ENCODE measurements at places on chromosomes 16 and 17.

DNA sequence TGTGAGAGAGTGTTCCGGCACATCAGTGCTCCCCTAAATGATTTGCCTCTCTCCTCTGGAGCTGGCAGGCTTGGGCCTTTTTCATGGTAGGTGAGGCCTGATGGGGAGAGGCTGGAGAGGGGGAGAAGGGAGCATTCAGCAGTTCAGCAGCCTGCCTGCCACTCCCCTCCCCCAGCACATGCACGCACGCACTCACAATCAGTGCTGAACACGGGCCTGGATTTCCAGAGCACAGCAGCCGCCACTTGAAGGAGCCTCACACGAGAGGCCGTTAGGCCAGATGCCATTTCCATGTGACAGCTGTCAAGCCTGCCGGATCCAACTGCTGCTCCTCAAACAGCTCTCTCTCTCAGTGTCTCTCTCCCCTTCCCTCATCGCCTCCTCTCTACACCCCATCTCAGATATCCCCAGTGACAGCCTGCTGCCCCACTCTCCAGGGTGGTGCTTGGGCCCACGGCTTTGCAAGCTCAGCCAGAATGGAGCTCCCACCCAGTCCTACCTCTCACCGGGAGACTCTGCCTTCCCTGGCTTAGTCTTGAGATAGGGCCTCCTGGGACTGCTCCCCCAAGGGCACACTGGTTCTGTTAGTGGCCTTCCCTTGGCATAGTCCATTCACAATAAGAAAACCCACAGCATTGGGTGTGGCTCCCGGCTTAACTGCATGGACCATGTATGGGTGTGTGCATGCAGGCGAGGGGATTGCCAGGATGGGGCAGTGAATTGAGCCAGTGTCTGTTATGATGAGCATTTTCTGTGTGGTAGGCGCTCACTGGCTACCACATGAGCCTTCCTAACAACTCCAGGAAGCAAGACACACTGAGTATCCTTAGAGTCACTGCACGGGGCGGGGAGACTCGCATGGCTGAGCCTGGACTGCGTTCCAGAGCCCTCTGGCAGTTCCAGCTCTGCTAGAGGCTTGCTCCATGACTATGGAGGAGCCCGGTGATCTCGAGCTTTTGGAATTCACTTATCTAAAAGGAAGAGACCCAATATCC, 226.2 kb downstream of the CCDC182 start:
- no peak for DNase-seq

GRCh38 chr17:6985266-6985665, 10.6 kb upstream of the ALOX12 start:
- no peak for DNase-seq

DNA sequence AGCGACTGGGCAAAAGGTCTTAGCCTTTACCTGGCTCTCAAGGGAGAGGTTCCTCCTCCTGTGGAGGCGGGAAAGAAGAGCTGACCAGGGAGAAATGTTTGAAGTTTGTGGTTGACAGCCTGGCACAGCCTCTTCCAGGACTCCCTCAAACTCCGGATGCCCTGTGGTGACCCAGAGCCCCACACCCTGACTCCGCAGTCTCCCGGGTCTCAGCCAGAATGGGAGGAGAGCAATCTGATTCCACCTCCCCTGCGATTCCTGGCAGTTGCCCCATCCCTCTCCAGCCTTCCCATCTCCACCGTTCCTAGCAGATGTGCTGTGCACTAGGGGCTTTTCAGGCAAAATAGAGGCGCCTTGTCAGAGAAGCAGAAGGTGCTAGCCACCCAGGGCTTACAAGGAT, 5.5 kb upstream of the DNAI2 start:
- no peak for DNase-seq

- no peak for DNase-seq
Measured at GRCh38 chr17:5123343-5124124, 7.7 kb downstream of the USP6 start.

DNA sequence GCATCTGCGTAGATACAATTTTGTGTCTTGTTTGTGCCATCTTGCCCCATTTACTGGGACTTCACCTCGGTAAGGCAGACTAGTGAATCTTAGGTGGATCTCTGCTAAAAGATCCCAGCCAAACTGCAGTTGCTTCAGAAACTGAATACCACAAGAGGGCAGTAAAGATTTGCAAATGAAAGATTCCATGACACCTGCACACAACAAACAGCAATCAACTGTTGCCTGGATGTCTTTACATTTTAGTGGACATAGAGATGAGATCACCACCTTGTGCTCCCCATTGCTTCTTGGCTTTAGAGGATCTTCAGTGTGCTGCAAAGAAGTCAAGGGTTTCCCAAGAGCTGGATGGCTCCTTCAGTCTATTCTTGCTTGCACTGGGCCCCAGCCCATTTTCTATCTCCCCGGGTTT, 119.2 kb upstream of the CACNG5 start:
- DNase-seq, result no peak

DNA sequence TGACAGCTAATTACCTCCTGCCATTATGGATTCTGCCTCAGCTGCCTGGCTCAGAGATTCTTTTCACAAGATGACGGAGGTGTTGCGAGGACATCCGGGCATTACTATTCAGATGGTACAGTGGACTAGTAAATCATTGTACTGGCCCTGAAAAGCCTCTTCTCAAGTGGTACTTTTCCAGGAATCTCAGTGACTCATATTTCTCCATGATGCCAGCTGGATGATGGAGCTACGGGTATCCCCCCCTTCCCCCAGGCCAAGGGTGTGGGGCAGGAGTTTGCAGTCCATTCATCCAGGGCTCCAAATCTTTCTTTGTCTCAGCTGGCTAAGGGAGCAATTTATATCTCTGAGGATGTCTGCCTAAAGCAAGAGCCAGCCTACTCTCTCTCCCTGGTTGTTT, 107.7 kb upstream of the GPR139 start:
- DNase-seq, result no peak

DNA sequence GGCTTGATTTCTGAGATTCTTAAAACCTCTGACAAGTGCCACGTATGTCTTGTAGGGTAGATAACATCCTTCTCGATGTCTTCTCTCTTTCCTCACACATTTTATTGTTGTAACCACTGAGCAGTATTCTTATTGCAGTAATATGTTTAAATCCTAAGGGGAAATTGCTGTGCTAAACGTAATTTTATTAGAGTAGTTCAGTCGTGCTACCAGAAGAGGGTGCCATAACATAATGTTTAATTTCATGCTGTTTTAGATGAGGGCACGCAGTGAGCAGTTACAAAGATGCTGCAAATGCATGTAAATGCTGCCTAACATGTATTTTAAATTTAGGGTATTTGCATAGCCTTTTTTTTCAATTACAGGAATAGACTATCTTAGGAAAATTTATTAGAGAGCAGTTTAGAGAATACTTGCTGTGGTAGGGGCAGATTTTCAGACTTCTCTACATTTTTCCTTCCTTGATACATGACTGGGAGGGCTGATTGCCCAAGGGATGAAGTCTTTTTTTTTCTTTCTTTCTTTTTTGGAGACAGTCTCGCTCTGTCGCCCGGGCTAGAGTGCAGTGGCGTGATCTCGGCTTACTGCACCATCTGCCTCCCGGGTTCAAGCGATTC, 51.7 kb downstream of the GAN start:
- DNase-seq, result peak; percentile 69

DNA sequence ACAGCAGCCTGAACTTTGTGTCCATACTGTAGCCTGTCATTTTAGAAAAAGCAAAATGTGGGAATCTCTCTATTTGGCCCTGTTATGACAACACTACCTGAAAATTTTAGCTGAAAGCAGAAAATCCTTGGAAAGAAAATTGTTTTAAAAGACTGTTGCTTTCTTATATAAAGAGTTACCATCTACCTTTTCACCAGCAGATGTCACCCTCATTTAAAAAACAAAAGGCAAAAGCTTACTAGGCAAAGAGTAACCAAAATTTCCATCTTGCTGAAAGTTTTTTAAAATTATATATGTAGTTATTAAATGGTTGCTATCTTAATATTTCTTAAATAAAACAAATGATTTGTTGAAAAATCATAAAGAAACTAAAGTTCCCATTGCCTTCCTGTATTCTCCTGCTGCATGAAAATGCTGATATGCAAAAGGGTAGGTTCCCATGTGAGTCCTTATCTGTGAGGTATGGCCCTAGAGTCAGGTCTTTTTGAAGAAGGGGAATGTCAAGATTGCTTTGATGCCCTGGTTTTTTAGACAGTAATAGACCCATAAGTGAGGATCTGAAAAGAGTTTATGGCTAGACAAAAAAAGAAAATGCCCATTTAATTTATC, 61.0 kb downstream of the TNRC6C start:
- DNase-seq, result peak; percentile 51

GRCh38 chr16:80731915-80732314, 72.5 kb downstream of the CDYL2 start:
- DNase-seq, result no peak

GRCh38 chr17:14559264-14560119, 258.6 kb downstream of the HS3ST3B1 start:
- DNase-seq, result no peak

DNA sequence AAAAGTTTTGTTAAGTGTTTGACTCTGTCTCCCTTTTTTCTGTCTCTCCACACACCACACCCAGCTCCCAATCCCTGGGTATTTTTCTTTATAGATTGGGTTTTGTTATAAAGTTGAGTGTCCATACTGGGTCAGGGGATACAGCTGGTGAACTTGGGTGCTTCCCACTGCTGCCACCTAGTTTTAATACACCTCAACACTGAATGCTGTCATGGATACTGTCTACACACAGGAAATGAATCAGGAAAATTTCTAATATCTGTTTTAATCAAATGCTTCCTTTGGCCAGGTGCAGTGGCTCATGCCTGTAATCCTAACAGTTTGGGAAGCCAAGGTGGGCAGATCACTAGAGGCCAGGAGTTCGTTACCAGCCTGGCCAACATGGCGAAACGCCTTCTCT, 5.3 kb upstream of the TAOK1 start:
- DNase-seq, result no peak

DNA sequence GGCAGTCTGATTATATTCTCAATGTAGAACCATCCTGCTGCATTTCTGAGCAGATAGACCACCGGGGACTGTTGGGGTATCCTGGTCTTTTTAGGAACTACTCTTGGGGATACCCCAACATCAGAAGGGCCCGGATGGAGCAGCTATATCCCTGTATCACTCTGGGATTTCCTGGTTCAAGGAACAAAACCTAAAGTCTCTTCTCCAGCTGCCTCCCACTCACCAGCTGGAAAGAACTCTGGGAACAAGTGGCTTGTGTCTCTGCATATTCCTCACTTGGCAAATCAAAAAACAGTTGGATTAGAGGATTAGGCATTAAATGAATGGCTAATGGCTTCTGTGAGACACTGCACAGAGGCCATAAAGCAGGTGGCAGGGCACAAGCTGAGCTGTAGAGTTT, 62.3 kb upstream of the HS3ST2 start:
- DNase-seq, result no peak

GRCh38 chr17:40663252-40663651, 1.7 kb downstream of the KRT222 start:
- DNase-seq, result no peak

DNA sequence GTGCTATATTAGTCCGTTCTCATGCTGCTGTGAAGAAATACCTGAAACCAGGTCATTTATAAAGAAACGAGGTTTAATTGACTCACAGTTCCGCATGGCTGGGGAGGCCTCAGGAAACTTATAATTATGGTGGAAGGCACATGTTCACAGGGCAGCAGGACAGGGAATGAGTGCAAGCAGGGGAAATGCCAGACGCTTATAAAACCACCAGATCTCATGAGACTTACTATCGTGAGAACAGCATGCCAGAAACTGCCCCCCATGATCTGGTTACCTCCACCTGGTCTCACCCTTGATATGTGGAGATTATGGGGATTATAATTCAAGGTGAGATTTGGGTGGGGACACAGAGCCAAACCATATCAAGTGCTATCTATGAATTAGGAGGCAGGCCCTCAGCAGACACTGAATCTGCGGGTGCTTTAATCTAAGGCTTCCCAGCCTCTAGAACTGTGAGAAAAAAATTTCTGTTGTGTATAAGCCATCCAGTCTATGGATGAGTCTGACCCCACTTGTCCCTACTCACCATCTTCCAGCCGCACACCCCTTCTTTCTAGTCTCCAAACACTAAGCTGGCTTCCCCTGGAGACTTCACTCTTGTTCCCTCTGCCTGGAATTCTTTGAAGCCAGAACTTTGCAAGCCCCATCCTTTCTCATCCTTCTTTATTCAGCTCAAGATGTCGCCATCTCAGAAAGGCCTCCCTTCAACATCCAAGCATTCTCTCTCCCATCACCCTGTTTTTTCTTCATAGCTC, 772 bp upstream of the NUP93 start:
- DNase-seq, result no peak

- no peak for DNase-seq
Measured at GRCh38 chr17:27996202-27997043, 46.1 kb upstream of the NLK start.

GRCh38 chr16:84593825-84594724, 23.8 kb downstream of the COTL1 start:
- peak; percentile 89 for DNase-seq

DNA sequence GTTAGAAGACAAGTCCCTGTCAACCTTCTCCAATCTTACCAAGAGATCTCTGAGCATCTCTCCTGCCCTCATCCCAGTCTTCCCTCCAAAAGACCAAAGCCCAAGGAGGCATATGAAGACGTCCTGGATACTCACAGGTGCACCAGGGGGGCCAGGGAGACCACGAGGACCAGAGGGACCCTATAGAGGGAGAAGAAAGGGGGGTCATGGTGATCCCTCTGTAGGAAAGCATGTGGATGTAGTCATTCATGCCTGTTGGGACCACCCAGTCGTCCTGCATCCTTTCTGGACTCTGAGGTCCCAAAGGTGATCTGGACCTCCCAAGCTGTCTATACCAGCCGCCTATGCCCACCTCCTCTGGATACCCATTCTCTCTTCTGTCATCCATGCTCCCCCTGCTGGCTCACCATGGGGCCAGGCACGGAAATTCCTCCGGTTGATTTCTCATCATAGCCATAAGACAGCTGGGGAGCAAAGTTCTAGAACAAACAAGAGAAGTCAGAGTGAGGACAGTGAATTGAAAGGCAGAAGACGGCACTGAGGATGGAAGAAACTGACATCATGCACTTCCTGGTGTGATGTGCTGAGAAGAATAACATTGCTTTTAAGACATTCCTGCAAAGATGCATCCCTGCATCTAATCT, 3.3 kb downstream of the COL1A1 start:
- DNase-seq, result peak; percentile 62

DNA sequence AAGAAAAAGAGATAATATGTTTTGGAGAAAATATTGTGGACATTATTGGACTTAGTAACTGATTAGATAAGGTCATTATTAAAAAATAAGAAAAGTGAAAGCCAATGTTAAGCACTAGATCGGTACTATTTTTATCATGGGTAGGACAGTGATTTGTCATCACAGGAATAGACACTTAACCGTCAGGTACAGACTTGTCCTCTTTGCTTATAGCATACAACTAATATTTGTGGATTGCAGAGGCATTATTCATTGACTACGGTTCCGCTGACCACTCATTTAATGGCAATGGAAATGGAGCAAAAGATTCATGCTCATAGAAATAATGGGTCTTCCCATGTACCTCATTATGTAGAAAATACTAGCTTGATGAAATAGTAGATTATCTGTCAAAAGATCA, 596.3 kb upstream of the CA10 start:
- DNase-seq, result no peak

Measured in CD4-positive, alpha-beta T cell treated with Interleukin-4 for 1 hour (primary cell).